Activated CD4-positive, alpha-beta T cell treated with anti-CD3 and anti-CD28 coated beads, Interleukin-10, Interleukin-2, amounts not matched to agents 100 ng/mL and 50 ng/mL, durations not matched to agents 16 hours and 8 hours (primary cell): ENCODE measurements at places on chromosomes 16 and 17.

DNA sequence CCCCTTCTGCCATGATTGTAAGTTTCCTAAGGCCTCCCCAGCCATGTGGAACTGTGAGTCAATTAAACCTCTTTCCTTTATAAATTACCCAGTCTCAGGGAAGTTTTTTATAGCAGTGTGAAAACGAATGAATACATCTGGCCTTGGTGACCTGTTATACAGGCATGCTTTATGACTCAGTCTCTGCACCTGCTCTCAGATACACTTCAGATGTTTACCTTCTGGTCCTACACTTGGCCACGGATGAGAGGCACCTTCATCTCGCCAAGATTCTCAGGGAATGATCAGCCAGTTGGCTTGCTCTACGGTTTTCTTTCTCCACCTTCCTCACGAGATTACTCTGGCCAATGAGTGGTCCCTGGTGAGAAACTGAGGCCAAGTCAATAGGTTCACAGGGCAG, 304.7 kb downstream of the CA10 start:
- no peak for DNase-seq

DNA sequence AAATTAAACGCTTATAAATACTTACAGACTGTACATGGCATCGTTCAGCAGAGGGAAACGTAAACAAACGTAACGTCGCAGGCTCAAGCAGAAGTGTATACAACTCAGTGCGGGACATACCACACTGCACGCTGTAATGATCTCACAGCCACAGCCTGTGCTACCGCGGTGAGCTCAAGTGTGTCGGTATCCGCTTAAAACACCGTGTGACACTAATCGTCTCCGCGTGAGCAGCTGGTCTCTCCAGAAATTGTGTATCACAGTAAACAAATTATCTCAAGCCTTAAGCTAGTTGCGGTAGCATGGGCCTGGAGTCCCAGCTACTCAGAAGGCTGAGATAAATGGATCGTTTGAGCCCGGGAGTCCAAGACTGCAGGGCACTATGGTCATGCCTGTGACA, 115.3 kb downstream of the ANKRD11 start:
- no peak for DNase-seq

GRCh38 chr17:57399690-57400089, 143.4 kb downstream of the MSI2 start:
- DNase-seq = no peak

GRCh38 chr16:27441998-27442397, 40.0 kb downstream of the IL21R start:
- no peak for DNase-seq

GRCh38 chr16:56362706-56363105, 62.6 kb downstream of the AMFR start:
- DNase-seq = no peak

GRCh38 chr16:85238233-85238647, 126.0 kb upstream of the CIBAR2 start:
- DNase-seq = no peak

GRCh38 chr17:8158267-8159031, 4.3 kb downstream of the VAMP2 start:
- peak; percentile 91 for DNase-seq

DNA sequence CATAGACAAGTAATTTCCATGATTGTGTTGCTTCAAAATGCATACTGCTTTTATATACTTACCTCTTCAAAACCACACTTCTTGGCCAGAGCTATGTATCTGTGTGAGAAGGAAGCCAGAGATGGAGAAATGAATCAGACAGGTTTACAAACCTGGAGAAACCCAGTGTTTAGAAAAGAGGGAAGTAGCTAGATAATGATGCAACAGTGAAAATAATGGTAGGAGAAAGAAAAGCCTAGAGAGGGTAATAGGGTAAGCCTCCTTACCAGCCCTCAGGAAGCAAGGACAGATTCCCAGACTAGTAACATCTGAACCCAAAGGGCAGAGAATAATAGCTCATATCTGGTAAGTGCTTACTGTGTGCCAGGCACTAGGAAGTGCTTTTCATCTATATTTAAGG, 250.3 kb upstream of the CDH11 start:
- DNase-seq = no peak

DNA sequence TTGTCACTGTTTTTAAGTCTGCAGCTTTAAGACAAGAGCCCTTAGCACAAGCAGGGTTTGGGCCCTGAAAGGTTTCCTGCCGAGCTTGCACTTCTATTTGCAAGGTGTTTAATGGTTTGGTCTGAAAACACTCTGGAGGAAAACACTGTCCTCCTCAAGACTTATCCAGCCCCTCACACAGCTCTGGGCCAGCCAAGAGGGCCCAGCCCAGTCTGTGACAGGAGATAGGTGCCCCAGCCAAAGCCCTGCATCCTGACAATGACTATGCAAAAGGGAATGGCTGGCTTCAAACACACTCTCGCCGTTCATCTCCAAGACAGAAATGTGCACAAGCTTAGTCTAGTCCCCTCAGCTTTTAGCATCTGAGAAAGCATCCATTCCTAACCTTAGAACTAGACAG, 26.9 kb downstream of the MPG start:
- DNase-seq = no peak

DNA sequence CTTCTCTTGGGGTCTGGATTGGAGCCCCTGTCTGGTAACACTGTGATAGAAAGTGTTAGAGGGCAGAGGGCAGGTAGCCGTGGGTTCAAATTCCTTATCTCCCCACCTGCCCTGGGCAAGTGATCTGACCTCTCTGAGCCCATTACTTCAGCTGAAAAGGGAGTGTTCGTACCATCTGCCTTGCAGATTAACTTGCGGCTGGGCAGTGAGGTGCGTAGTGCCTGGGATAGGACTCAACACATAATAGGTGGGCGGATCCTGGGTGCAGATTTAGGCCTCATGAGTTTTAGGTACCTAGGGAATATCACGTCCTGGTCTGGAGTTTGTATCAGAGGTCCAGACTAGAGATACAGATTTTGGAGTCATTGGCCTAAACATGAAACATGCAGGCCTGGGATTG, 329.6 kb downstream of the CPPED1 start:
- DNase-seq = no peak

GRCh38 chr17:27457731-27458523, 1.7 kb downstream of the KSR1 start:
- DNase-seq = no peak

DNA sequence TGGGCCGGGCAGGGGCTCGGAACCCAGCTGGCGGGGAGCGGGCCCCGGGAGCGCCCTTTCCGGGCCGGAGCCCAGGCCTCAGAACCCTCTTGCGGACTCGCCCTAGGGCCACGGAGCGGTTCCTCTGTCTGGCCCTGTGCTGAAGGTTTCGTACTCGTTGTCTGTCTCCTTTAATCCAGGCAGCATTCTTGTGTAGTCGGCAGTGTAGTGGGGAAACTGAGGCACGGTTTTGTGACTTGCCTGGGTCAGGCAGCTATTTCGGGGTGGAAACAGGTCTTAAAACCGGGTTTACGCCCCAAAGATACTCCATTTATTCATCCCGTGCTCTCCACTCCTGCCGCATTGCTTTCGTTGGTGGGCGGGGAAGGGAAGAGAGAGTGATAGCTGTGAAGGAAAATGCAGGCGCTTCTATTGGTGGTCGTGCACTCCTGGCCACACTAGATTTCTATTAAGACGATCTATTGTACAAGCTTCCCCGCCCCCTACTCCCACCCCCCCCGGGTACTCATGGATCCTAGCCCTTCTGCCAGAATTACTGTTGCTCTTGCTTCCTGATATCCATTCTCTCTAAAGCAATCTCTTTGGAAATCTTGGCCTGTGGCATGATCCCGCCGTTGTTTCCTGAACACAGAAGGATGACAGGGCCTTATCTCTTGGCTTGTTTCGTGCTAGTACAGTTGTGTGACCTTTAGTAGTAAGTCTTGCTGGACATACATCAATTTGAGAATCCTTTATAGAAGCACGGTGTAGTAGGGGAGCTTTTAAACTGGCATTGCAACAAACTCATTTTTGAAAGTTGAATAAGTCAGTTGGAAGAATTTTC, 751 bp downstream of the DCAF7 start:
- peak; percentile 34 for DNase-seq

GRCh38 chr17:49987290-49987585, 7.8 kb downstream of the DLX3 start:
- DNase-seq = no peak

GRCh38 chr17:81890447-81891302, 711 bp downstream of the ALYREF start:
- DNase-seq = no peak

DNA sequence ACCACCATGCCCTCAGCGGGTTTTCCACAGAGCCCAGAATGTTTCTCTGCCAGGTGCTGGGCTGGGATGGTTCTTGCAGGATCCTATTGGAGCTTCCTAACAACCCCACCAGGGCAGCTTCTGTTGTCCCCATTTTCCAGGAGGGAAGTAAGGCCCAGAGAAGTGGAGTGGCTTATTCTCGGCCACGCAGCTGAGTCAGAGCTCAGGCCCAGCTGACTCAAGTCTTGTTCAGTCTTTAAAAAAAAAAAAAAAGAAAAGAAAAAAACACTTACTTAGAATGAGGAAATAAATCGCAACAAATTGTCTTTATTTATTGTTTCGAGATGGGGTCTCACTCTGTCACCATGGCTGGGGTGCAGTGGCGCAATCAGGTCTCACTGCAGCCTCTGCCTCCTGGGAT, 413.0 kb downstream of the CPPED1 start:
- no peak for DNase-seq

GRCh38 chr17:4186357-4186881, 43.4 kb downstream of the CYB5D2 start:
- DNase-seq = no peak

GRCh38 chr17:45361976-45362375, 45.2 kb upstream of the MAP3K14 start:
- no peak for DNase-seq

DNA sequence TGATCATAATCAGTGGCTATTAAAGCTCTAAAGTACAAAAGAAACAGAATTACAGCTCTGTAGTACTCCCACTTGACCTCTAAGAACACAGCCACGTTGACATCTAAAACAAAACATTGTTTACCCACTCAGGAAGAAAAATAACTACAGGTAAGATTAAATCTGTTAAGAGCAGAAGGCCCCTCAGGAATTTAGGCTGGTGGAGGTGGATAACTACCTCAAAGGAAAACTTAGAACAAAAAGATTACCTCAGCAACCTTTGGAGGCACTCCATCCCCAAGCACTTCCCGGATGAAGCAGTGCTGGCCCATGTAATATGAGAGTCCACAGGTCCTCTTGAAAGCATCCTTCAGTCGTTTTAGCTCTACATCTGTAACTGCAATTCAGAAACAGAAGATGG, 46.7 kb downstream of the USP32 start:
- no peak for DNase-seq

DNA sequence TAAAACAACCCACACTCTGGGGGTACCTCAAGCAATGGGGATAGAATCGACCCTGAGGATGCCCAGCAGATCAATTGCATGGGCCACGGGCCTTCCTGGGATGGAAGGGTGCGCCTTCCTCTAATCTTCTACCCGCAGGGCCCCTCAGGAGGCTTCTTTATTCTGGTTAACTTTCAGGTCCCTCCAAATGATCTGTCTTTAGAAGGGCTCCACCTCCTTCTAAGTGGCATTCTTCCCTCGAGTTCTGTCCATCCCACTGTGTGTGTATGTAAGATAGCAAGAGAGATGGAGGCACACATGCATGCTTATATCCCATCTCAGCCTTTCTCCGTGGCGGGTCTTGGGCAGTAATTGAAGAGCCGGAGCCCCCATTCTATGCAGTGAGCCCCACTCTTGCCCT, 125.7 kb downstream of the MRM1 start:
- no peak for DNase-seq

GRCh38 chr16:19850131-19850817, 34.4 kb downstream of the GPRC5B start:
- DNase-seq = no peak

- peak; percentile 82 for DNase-seq
Measured at GRCh38 chr16:69089091-69089910, 16.2 kb upstream of the HAS3 start.
